ENCODE measurements at places on chromosomes 3 and 15.
A peak's percentile ranks its signal among the peaks of the same experiment; 100 is the strongest.

GRCh38 chr15:97077975-97078374 is 747.5 kb downstream of the NR2F2 start:
- DNase-seq: peak; percentile 20

DNA sequence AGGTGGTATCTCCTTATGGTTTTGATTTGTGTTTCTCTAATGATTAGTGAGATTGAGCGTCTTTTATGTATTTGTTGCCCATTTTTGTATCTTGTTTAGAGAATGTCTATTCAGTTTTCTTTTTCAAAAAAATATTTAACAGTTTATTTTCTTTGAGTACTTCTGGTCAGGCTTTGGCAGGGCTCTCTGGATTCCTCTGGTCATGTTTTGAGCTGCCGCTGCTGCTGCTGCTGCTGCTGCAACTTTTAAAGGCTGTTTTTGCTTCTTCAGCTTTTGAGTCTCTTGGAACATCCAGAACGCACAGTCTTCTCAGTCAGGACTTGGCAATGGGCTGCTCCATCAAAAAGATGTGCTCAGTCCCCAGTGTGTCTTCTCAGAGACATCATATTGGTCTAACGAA is 40.1 kb downstream of the REC114 start:
- no peak for DNase-seq

DNA sequence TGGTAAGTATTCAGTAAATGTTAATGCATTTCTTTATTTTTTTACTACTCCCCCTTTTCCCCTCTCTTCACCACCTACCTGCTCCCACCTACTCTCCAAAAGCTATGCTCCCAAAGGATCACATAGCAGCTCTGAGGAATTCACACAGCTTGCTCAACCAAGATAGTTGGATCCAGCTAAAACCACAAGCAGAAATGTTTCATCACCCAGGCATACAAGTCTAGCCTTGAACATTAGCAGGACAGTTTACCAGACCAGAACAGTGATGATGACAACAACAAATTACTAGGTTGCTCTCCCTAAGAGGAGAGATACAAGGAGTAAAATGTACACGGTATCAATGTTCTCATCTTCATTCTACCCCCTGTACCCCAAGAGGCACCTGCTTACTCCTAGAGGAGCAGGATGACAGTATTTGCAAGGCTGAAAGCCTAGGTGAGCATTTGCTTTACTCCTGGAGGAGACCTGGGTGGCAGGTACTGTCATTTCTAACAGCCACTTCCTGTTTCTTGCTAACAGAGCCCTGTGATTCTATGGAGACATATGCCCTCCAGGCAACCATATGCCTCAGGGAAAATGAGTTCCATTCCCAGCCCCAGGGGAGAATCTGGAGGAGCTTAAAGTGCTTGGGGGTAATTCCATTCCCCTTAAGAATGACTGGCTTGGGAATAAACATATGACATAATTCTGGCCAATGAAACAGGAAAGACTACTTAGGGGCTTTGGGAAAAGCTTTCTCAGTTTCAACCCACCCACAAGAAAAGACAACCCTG is 237.5 kb downstream of the NTRK3 start:
- DNase-seq: no peak

- no peak for DNase-seq
These were observed 32.5 kb downstream of the TCF12 start for GRCh38 chr15:56950979-56951378.
